ENCODE measurements at places on chromosomes 7 and 10.

GRCh38 chr7:32583791-32584190, 88.5 kb downstream of the AVL9 start:
- DNase-seq: no peak

- no peak for DNase-seq
Measured at GRCh38 chr10:61378865-61379264, 74.3 kb downstream of the TMEM26 start.

GRCh38 chr7:8143151-8143874, 118.7 kb downstream of the ICA1 start:
- DNase-seq: no peak

DNA sequence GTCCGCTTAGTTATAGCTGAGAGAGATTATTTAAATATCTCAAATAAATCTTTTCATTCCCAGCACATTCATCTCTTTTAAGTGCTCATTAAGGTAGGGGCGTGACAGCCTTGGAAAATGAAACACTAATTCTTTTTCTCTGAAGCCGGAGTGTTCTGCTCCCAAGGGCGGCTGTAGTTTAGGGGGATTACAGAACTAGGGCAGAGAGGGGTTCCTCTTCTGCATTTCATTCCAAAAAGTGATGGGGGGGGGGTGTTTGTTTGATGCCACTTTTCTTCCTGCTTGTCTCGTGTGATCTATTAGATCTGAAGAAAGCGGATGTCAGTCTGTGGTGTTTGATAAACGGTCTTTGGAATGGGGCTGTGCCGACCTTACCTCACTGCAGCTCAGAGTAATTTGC, 506.5 kb upstream of the MGMT start:
- no peak for DNase-seq

GRCh38 chr10:124733571-124734245, 10.5 kb downstream of the FAM53B start:
- DNase-seq: no peak

DNA sequence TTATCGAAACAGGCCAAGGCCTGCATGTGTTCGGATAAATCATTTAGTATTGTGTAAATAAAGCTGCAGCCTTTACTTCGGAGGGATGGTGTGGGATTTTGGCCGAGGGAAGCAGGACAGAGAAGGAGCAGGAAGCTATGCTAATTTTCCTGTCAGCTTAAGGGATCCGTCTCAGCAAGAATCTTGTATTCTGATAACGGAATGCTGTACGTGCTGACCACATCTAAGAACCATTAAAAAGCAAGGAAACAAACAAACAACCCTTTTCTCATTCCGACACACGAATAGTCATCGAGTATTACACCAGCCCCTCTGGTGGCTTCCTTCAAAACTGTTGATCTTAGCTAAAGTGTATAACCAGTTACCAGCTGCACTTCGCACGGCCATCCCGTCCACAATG, 133.2 kb upstream of the TCF7L2 start:
- DNase-seq: no peak

DNA sequence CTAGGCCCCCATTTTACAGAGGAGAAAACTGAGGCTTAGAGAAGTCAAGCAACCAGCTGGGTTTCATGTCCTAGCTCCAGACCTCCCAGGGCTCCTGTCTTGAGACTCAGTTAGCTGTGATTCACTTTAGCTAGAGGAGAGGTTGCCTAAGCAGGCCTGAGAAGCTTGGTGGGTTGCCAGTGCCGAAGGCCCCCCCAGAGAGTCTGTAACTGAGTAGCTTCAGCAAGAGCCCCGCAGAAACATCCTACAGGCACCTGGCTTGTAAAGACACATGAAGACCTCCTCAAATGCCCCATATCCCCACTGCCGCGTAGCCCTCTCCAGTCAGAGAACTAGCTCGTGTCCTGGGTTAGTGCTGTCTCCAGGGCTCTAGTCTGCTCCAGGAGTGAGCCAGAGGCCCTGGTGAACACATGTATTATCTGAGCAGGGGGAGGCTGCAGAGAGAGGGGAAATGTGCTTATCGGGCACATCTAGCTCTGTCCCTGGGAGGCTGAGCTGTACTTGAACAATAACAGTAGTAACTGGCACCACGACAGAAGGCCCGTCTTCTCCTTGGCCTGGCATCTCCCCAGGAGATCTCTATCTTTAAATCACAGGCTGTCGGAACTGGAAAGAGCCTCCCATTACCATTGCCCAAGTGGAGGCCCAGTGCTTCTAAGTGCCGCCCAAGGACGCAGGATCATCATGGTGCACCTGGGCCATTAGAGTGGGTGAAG, 28.9 kb downstream of the UNC5B start:
- DNase-seq: no peak

DNA sequence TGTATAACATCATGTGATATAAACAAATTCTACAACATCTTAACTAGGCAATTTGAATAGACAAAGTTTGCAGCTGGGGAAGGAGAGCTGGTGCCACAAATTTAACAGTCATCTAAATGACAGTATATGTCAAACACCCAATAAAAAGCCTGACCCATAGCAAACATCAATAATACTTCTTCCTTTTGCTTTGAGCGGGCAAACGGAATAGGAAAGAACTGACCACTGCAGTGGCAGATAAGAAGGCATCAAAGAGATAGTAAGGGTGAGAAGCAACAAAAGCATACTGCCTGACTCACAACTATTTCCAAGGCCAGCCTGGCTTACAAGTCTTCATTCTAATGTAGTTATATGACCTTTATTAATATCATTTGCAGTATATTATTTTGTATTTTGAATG, 99.9 kb downstream of the LRRN3 start:
- DNase-seq: no peak

GRCh38 chr10:22825841-22826240, 102.0 kb upstream of the ARMC3 start:
- DNase-seq: no peak

- DNase-seq: no peak
Measured at GRCh38 chr10:30233186-30233959, 115.7 kb downstream of the MTPAP start.

- no peak for DNase-seq
Measured at GRCh38 chr10:58544135-58544534, 31.5 kb downstream of the BICC1 start.

- DNase-seq: no peak
Measured at GRCh38 chr7:25642849-25643248, 414.6 kb upstream of the NPVF start.

- no peak for DNase-seq
Measured at GRCh38 chr7:44143646-44144250, 2.6 kb upstream of the MYL7 start.

GRCh38 chr7:117395743-117396142, 31.6 kb downstream of the ASZ1 start:
- no peak for DNase-seq

DNA sequence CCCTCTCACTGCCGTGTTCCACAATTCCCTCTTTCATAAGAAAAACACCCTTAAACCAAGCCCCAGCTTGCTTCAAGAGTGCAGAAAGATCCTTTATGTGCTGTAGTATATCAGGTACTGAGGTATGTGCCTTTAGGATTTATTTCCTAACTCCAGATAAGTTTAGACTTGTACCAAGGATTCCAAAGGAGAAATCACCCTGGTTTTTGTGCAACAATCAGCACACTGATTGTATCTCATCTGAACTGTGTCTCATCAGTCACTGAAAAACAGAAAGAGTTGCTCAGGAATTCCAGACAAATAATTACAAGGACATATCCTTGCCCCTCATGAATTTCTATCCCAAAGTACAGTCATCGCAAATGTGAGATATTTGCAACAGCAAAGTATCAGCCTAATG, 77.2 kb upstream of the PTPRZ1 start:
- no peak for DNase-seq

DNA sequence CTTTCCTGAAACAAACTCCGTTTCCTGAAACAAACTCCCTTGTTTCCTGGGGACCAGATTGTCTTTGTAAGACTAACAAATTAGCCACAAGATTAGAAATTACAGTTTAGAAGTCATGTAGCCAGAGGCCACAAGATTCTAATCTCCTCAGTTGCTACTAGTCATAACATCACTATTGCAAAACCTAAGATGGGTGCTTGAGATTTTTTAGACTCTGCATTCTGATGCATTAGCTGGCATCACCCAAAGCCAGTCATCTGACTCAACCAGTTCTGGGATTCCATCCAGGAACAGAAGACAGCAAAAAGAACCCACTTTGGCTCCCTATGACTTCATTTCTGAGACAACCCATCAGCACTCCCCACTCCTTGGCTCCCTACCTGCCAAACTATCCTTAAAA, 367.9 kb upstream of the MBL2 start:
- no peak for DNase-seq

DNA sequence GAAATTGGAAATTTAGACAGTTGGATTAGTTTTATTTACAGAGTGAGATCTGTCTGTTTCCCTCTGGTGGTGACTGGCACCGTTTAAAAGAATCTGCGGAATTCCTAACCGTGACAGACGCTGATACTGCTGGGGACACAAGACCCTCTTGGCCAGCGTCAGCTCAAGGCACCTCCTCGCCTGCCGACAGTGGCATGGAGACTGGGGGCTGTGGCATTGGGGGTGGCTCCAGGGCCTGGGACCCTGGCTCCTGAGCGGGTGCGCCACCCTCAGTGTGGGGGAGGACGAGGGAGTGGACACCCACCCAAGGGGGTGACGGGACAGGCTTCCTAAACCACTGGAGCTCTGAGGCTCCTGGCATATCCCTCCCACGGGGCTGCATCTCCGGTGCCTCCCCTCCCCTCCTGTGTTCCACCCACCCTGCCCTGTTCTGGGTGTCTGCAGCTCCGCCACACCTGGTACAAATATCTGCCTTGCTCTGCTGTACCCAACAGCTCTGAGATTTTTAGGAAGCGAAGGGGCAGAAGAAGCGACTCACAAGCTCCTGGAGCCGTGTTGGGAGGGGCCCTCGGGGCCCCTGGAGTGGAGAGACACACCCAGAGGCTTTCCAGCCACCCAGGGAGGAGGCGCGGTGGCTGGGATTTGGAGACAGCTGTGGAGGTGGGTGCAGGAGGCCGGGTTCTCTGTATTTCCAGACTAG, 178.7 kb downstream of the DNAJB6 start:
- no peak for DNase-seq

DNA sequence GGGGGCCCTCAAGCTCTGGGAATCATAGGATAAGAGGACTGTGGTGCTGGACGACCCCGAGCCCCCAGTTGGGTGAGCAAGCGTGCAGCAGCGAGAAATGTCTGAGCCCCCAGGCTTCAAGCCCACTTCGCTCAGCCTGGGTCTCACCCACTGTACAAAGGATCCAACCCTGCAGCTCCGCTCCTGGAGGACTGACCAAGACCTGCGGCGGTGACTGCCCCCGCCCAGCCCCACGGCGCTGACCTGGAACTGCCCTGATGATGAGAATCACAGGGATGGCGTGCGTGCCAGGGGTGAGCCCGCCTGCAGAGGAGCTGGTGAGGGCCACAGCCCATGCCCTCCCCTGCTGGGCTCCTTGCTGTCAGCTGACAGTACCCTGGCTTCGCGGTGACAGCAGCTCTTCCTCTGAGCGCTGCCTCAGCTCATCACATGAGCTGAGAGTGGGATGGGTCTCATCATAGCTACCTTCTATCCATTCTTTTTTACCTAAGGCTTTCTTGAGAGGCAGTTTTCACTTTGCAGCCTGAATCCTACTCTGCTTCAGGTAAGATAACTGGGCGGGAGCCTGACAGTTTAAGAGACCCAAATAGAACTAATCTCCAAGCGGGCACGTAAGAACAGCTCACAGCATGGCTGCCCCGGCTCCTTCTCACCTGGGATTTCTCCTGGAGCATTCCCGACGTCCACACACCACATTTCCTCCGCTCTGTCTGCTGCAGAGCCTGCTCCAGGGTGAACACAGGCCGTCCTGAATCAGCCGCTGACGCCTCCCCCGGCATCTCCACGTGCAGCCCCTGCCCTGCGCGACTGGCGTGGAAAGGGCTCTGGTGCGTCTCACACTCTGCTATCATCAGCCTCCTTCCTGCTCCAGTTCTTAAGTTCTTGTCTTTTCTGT, 329.9 kb downstream of the PTPRN2 start:
- no peak for DNase-seq
